ENCODE measurements at places on chromosomes 3 and 15.

DNA sequence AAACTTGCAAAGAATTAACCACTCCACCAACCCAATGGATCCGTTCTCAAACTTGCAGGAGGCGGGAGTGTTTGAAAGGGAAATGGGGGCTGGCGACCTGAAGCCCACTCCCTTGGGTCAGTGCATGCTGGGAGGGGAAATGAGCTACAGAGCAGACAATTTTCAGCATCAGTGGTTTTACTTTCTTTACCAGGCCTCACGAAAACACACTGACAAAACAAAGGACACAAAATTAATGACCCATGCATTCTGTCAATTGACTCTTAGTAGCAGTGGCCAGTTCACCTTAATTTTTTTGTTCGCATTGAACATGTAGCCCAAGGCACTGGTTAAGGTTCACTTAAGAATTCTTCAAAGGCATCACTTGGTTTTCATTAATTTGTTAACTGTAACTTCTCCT lies 413.5 kb downstream of the MECOM start:
- no peak for DNase-seq

DNA sequence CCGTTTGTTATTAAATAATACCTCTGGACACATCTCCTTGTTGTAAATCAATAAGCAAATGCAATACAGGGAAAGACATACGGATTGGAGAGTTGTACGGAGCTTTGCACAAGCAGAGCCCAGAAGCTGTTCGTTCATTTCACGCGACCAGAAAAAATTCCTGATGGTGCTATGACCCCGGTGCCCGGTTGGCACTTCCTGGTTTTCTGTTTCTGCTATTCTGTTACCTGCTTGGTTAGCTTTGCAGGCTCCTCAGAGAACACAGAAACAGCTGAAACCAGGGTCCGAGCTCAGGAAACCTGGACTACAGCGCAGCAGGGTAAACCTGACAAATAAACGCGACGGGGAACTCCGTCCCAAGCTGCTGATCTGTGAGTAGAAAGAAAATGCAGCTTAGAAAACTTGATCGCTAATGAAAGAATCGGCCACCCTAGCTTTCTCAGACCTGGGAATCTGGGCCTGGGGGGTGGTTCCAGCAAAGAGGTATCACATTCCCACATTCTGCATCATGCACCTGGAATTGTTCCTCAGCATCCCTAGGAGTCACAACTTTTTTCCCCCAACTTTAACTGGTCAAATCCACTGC lies 845 bp downstream of the CNTN3 start:
- no peak for DNase-seq

GRCh38 chr15:74619916-74620635 lies 4.4 kb downstream of the CLK3 start:
- no peak for DNase-seq

GRCh38 chr3:122006267-122006666 lies 15.8 kb downstream of the ILDR1 start:
- no peak for DNase-seq
